Hindlimb muscle (tissue), 1 donor: ENCODE measurements at places on chromosomes 6 and 20.
A peak's percentile ranks its signal among the peaks of the same experiment; 100 is the strongest.

- DNase-seq, result no peak
Measured at GRCh38 chr20:18304618-18305017, 16.3 kb downstream of the ZNF133 start.

DNA sequence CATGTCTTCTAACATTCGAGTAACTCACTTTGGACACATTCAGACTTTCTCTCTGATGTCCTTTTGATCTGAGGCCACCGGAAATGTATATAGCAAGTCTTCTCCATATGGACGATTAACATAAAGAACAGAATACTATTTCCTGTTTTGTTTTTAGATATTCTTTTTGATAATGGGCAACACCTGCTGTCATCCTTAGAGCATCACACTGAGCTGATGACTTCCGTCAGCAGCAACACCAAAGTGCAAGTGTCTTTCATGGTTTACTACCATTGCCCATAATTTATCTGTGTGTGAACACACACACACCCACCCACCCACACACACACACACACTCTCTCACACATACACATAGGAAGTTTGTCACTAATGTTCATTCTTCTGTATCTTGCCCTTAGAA is 112.7 kb upstream of the SIM1 start:
- DNase-seq, result no peak

DNA sequence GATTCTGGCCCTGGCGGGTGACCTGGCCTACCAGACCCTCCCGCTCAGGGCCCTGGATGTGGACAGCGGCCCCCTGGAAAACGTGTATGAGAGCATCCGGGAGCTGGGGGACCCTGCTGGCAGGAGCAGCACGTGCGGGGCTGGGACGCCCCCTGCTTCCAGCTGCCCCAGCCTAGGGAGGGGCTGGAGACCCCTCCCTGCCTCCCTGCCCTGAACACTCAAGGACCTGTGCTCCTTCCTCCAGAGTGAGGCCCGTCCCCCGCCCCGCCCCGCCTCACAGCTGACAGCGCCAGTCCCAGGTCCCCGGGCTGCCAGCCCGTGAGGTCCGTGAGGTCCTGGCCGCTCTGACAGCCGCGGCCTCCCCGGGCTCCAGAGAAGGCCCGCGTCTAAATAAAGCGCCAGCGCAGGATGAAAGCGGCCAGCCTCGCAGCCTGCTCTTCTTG is 868 bp upstream of the SLC2A4RG start:
- peak; percentile 65 for DNase-seq

GRCh38 chr6:147841547-147842148 is 333.2 kb downstream of the SAMD5 start:
- no peak for DNase-seq

- peak; percentile 47 for DNase-seq
Measured at GRCh38 chr6:24205020-24205492, 79.0 kb downstream of the NRSN1 start.
